K562 (cell line): ENCODE measurements at places on chromosomes 1 and 21.

DNA sequence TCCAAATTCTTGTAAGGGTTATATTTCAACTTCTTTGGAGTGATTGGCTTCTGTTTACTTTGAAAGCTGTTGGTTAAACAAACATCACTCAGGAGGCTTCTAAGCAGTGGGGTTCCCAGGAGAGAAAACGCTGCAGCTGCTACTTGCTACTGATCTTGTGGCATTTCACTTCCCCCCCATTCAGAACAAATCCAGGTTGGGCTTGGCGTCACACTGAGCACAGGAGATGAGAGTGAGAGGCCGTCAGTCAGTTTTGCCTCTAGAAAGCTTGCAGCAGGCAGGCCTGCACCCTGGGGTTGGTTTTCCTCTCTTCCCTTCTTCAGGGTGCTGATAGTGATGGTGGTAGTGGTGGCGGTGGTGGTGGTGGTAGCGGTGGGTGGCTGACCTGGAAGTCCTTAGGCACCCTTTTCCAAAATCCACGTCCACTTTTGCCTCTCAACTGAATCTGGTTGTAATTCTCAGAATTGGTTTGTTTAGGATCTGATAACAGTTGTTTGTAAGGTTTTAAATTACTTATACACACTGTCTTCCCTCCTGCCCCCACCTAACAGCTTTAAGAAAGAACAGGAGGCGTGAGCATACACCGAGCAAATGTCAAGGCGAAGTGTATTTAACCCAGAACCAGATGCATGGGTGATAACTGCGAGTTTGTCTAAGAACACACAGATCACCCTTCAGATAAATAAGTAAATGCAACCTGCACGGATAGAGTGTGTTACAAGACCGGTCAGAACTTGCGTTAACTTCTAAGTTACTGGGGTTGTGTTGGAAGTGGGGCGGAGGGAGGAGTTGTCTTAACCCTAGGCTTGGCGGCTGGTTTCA is 3.2 kb upstream of the PROX1 start:
- no peak overlapping the region for H3K4me3 ChIP-seq
- H3K4me1 ChIP-seq, result no peaks in the 10 kb centered on the region; the same call in 2 of the 3 replicates
- H3K27ac ChIP-seq, result no peak overlapping the region
- peaks cover 82% of the 10 kb centered on the region for H3K27me3 ChIP-seq
- DNase-seq, result no peak

GRCh38 chr1:247056071-247056470 is 22.5 kb downstream of the ZNF670 start:
- no peaks in the 10 kb centered on the region for H3K27me3 ChIP-seq
- peaks cover 5% of the 10 kb centered on the region; the same call in 2 of the 3 replicates for H3K4me1 ChIP-seq
- H3K4me3 ChIP-seq, result no peak overlapping the region
- H3K27ac ChIP-seq, result no peak overlapping the region

DNA sequence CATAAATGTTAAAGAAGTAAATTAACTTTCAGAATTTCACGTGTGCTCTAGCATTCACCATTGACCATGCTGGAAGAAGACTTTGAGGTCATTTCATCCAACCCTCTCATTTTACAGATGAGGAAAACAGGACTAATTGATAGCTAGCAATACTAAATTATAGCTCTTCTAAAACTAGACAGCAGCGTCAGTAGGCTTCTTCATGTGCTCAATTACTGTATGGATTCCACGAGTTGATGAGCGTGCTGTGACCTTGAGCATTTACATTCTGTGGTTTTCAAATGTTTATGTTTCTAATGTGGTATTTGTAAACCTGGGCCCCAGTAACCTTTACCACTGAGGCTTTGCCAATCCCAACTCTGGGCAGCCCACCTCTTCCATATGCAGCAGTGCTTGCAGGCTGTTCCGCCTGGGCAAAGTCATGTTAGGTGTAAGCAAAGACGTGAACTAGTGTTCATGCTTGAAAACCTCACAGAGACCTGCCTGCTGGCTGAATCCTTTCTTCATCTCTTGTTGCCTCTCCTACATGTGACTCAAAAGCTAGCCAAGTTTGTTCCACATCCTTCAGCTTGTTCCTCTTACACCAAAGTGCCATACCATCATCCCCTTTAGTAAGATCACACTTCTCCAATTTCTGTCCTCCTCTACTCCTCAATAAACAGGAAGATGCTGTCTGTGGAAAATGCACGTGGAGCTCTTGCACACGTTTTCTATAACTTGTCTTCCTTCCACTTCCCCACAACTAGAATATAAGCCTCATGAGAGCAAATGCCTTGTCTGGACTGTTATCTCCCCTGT is 17.2 kb downstream of the KCNJ15 start:
- no peak overlapping the region for H3K27ac ChIP-seq
- H3K4me1 ChIP-seq, result peaks cover 3% of the 10 kb centered on the region; the same call in 1 of the 3 replicates
- no peak overlapping the region for H3K4me3 ChIP-seq
- no peaks in the 10 kb centered on the region for H3K36me3 ChIP-seq
- no peak for DNase-seq

DNA sequence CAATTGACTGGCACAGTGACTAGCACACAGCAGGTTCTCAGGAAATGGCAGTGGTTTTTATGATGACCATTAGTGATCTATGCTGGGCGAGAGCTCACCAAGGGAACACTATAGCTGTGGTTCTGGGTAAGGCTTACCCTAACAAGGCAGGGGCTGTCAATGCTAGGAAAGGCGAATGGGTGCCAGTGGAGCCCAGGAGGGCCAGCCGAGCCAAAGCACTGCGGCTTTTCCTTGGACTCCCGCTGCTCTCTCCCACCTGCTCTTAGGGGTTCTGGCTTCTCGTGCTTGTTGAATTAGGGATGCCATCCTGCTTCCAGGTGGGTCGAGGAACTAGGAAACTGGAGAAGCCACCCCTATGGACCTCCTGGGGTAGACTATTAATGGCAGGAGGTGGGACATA is 10.0 kb upstream of the A3GALT2 start:
- no peak overlapping the region for H3K4me3 ChIP-seq
- no peaks in the 10 kb centered on the region for H3K27me3 ChIP-seq
- peaks cover 92% of the 10 kb centered on the region for H3K36me3 ChIP-seq
- H3K27ac ChIP-seq, result no peak overlapping the region

- H3K4me1 ChIP-seq, result peaks cover 7% of the 10 kb centered on the region
- H3K27me3 ChIP-seq, result no peaks in the 10 kb centered on the region
- no peak overlapping the region for H3K4me3 ChIP-seq
- DNase-seq, result no peak
- H3K36me3 ChIP-seq, result no peaks in the 10 kb centered on the region
- peak overlapping the region; percentile 72; the same call in 2 of the 3 replicates for H3K27ac ChIP-seq
Observed at GRCh38 chr1:154463512-154463990, 38.5 kb upstream of the TDRD10 start.

DNA sequence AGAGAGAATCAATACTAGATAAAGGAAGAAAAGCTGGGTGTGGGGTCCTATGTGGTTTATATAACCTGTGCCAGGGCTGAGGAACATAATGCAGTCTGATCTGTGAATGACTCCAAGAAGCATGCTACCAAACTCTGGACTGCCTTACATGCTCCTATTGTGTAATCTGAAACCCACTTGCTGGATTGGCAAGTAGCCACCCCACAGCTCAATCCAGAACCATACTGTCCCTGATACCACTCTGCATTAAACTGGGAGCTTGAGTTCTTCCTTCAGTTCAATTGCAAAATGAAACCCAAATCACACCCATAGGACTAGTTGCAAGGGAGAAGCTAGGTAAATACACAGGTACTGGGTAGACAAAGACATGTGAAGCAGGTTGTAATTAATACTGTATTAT is 115.4 kb upstream of the NEGR1 start:
- H3K27me3 ChIP-seq, result no peaks in the 10 kb centered on the region
- DNase-seq, result no peak
- no peak overlapping the region for H3K4me3 ChIP-seq
- no peak overlapping the region for H3K27ac ChIP-seq

DNA sequence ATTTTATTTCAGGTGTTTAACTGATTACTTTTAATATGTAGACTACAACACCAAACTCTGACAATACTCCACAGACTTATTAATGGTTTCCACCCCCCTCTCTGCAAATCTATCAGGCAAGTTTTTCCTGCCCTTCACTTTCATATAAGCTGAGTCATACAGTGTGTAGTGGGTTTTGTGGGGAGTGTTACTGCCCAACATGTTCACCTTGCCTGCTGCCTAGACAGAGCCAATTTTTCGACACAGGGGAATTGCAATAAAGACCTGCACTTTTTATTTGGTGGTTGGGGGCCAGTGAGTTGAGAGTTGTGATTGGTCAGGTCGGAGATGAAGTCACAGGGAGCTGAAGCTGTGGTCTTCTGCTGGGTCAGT is 119.7 kb downstream of the PPIAL4G start:
- H3K27ac ChIP-seq, result no peak overlapping the region
- peaks cover 3% of the 10 kb centered on the region for H3K4me1 ChIP-seq
- no peak for DNase-seq
- H3K27me3 ChIP-seq, result no peaks in the 10 kb centered on the region
- H3K36me3 ChIP-seq, result no peaks in the 10 kb centered on the region

DNA sequence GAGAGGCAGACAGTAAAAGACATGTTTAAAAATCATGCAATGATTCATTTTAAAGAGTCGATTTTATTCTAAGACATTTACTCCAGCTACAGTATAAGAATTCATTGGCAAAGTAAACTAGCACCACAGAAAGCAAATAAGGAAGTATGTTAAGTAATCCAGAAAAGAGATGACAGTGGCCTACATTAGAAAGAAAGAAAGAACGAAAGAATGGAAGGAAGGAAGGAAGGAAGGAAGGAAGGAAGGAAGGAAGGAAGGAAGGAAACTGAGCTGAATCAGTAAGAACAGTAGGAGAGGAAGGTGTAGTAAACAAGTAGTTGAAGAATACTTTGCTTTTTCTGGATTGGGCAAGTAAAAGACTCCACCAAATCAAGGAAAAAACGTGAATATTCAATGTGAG is 62.2 kb downstream of the ZZZ3 start:
- H3K27me3 ChIP-seq, result no peaks in the 10 kb centered on the region
- H3K4me3 ChIP-seq, result no peak overlapping the region
- no peak for DNase-seq
- H3K36me3 ChIP-seq, result peaks cover 33% of the 10 kb centered on the region; the same call in 2 of the 3 replicates
- no peaks in the 10 kb centered on the region for H3K4me1 ChIP-seq

DNA sequence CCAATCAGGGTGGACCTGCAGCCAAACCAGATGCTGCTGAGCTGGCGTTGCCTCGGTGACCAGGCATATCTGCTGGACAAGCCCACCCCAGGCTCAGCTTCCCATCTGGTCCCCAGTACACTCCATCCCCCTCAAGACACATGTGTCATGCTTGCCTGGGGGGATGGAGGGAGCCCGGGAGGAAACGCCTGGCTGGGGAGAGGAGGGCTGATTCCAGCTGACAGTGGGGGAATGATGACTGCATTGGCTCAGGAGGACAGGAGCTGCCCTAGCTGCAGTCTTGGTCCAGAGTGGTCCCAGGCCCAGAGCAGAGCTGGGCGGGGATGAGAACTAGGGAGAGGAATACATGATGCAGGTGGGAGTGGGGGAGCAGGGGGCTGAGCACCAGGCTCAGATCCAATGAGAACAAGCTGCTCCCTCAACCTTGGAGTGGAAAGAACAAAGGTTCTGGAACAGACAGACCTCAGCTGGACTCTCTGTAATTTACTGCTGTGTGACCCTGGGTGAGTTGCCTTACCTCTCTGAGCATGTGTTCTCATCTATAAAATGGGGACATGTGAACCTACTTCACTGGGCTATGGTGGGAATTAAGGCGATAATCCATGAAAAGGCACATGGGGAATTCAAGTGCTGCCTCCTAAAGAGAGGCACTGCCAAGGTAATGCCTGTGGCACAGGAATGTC is 23.1 kb upstream of the ECE1 start:
- no peaks in the 10 kb centered on the region; the same call in 2 of the 3 replicates for H3K27me3 ChIP-seq
- no peak overlapping the region for H3K27ac ChIP-seq
- H3K36me3 ChIP-seq, result no peaks in the 10 kb centered on the region
- H3K4me3 ChIP-seq, result no peak overlapping the region
- DNase-seq, result no peak
- peaks cover 10% of the 10 kb centered on the region for H3K4me1 ChIP-seq
